ENCODE measurements at places on chromosomes 11 and 22.

DNA sequence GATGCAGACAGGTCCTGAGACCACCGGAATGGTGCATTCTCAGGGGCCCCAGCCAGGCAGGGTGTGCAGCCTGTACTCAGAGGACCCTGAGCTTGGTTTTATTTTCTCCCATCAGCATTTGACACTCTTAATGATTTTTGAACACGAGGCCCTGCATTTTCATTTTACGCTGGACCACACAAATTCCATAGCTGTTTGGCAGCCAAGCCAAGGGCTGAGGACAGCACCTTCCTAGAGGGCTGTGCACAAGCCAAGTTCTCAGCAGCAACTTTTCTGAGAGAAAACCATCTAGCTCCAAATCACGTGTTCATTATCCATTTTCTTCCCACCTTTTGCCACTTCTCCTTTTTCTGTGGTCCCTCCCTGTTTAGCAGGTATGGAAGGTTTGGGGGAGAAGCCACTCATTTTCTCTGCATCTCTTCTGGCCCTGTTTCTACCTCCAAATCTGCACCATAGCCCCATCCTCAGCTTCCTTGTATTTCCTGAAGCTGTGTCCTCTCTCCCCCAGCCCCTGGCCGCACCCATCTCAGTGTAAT is 60.4 kb downstream of the TRAF6 start:
- DNase-seq: no peak

DNA sequence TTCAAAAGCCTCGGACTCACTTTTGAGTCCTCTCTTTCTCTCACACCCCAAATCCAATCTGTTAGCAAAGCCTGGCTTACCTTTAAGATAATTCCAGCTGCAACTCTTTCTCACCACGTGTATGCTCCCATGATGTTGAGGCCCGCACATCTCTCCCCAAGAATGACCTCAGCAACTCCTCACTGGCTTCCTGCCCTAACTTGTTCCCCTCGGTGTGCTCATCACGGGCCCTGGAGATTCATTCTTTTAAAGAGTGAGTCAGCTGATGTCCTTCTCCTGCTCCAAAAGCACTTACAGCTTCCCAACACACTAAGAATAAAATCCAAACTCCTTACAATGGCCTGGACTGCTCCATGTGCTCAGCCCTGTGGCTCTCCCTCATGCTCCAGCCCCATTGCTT is 1041.3 kb downstream of the OPCML start:
- no peak for DNase-seq

DNA sequence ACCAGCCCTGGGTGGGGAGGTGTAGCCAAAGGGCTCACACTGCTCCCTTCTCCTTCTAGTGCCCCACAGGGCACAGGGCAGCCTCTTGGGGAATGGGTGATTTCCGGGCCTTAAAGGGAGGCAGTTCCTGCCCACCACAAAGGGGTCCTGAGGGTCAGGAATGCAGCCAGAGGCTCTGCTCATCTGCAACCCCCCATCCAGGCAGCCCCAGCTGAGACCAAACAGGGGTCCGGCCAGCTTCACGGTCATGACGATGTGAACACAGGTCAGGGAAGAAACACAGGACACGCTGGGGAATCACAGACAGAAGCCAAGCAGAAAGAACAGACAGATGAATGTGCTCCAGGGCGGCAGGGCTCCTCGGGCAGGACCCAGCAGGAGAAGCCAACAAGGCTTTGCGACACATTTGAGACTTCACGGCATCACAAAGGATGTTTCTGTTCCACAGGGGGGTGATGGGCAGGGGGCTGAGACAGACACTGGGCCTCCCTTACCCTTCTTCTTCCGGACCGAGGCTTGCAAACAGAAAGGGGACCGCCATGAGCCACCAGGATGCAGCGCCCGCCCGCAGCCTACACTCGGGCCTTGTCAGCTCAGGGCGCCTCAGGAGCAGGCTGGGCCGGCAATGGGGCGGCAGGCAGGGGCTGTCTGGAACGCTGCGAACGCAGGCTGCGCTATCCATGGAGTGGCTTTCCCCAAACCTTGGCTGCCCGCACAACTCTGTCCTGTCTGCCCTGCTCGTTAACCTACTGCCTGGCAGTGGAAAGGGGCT is 101.9 kb downstream of the CTTN start:
- no peak for DNase-seq

DNA sequence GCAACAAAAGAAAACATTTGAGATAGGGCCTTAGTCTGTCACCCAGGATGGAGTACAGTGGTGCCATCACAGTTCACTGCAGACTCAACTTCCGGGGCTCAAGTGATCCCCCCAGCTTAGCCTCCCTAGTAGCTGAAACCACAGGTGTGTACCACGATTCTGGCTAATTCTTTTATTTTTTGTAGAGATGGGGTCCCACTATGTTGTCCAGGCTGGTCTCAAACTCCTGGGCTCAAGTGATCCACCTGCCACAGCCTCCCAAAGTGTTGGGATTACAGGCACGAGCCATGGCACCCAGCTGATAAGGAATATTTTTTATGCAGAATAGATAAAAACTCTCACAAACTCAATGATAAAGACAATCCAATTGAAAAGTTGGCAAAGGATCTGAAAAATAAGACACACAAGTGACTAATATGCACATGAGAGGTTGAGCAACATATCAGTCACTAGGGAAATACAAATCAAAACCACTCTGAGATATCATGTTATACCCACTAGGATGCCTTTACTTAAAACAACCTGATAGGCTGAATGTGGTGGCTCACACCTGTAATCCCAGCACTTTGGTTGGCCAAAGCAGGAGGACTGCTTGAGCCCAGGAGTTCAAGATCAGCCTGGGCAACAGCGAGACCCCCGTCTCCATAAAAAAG is 33.9 kb upstream of the CLTCL1 start:
- no peak for DNase-seq

GRCh38 chr22:27220339-27220738 is 563.0 kb downstream of the MIAT start:
- DNase-seq: no peak

DNA sequence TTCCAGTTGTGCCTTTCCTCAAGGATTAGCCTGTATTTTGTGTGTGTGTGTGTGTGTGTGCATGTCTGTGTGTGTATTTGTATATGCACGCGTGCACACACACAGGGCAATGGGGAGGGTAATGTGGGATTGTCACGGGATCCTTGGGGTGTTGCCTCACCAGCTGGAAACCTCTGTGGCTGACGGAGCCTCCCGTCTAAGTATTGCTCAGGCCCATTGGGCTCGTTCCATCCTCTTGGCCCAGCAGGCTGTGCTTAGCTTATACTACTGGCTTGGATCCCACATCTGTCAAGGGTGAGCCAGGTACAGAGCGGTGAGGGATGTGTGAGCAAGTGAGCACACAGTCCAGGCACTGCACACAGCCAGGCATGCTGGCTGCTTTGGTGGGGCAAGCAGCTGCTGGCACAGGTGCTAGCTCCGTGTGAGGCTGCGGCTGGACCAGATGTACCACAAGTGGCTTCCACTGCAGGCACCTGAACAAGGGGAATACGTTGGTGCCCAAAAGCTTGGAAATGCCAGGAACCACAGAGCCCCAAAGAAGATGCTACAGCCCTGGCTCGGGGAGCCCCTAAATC is 462.8 kb downstream of the NELL1 start:
- DNase-seq: no peak

DNA sequence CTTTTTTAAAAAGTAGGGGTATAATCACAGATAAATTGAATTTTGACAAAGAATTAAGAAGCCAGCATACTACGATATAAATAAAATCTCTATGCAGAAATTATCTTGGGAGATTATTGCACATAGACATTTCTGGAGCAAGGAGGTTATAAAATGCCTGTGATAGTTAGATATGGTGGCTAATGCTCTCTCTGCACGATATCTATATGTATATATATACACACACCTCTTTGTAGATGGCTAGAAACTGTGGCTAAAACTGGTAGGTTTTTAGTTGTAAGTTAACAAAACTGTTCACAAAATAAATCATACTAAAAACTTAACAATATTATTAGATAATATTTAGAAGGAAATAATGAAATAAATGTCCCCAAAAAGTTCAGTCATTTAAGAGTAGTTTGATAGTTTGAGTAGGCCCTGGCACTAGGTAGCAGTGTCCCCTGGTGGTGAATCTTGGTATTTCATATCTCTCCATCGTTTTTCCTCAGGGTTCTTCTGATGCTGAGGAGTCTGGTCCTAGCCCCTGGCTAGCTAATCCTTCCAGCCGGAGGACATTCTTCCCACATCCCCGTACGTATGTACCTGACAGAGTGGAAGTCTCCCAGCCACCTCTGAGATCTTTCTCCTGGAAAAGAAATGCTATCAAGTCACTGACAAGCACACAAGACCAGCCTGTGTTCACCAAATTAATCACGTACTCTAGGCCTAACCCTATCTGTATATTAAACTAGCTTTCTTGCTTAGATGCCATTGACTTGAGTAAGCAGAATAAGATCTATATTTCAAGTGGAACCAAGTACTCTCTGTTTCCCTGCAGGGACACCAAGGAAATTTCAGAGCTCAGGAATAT is 32.2 kb downstream of the ART5 start:
- DNase-seq: peak; percentile 47

- DNase-seq: no peak
Observed at GRCh38 chr22:32644252-32645100, 157.0 kb upstream of the TIMP3 start.

DNA sequence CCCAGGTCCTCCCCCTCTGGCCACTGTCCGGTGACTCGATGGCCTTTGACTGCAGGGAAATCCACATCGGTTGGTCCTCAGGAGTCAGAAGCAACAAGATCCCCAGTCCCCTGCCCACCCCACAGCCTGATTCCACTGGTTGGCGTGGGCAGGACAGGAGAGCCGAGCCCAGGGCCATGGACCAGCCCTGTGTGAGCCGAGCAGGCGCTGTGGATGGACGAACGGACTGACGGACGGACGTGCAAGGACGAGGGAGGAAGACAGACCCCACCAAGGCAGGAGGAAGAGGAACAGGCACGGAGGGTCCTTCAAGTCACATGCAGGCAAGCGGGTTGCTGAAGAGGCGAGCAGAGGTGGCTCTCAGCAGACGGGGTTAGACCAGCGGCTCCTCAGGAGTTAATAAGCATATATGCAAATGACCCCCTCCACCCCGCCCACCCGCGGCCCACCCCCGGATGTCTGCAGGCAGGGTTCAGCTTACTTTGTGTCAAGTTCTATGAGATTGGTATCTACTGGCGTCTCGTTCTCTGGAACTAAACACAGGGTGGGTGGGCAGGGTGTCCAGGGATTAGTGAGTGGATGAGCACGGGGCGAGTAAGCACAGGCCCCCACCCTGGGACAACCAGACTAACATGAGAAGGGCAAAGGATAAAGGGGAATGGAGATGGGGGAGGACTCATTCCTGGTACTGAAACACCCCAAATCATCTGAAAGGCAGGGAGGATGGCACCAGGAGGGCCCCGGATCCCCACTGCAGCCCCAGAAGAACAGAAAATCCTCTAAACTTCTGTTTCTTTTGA is 26.8 kb downstream of the TPBGL start:
- no peak for DNase-seq

GRCh38 chr11:120212259-120212878 is 1.5 kb downstream of the OAF start:
- DNase-seq: no peak

DNA sequence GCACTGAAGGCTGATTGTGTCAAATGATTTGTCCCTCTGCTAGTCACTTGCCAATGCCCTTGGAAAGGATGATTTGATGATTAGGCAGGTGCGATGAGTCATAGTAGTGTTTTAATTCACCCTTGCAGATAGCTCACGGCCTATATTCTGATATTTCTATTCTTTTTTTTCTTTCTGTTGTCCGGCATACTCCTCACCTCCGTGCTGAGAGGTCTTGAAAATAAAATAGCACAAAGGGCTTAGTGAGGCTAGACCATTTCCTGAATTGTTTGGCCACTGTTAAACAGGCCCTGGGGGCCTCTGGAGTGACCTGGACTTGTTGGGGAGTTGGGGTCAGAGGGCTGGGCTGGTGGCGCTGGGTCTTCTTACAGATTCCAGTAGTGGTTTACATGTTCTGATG is 99.8 kb downstream of the ZBTB16 start:
- DNase-seq: no peak

GRCh38 chr11:72624496-72625201 is 49.6 kb downstream of the PDE2A start:
- DNase-seq: no peak

DNA sequence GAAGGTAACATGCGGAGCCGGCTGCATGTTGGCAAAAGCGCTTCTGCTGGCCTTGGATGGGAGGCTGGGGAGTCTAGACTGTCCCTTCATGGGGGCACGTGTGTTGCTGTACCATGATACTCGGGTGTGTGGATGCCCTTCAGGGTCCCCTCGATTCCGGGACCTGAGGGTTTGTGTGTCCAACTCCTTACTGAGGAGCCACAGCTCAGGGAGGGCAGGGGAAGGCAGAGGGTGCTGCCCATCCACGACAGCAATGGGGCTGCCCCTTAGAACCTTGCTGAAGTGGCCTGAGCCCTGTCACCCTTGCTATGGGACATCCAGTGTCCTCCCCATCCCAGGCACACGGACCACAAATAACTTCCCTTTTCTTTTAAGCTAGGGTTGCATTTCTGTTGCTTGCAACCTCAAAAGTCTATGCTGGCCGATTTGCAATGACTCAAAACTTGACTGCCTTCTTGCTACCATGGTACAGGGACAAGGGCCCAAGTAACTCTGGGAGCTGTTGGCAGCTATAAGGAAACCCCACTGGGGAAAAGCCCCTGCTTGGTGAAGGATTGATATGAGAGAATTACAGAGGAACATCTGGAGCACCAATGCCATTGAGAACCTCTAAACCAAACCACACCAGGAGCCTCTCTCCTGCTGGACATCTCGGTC is 43.8 kb downstream of the RTL6 start:
- no peak for DNase-seq

DNA sequence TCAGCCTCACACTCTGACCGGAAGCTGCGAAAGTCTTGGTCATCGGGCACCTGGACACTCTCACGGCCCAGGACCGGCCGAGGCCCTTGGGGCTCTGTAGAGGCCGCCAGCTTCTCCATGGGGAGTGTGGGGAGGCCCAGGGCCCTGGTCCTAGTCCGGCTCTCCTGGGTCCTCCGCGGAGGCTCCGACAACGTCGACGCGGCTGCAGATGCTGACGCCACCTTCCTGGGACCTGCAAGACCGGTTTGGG is 12.9 kb downstream of the STARD10 start:
- DNase-seq: no peak

DNA sequence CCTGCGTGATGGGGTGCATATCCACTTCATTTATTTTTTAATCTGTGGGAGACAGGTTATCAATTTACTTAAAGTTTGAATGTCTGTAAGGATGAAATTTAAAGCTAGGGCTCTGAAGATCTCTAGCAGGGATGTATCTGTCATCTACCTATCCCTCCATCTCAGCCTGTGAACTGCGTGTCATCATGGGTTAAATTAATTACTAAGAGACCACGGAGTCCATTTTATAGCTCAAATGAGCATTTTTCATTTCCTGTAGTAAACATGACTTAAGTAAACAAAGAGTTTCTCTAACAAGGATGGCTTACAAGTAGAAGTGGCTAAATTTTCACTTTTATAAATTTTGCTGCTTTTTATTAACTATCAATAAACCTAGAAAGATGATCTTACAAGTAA is 2.9 kb upstream of the GLB1L3 start:
- DNase-seq: no peak
